Activated T-cell treated with anti-CD3 and anti-CD28 coated beads for 4 hours (primary cell): ENCODE measurements at places on chromosomes 7 and 10.

- no peak for DNase-seq
Observed at GRCh38 chr10:62512732-62513475, 138.7 kb downstream of the ZNF365 start.

GRCh38 chr7:15816835-15817426 lies 130.4 kb upstream of the MEOX2 start:
- DNase-seq, result no peak

GRCh38 chr7:97971120-97971989 lies 18.6 kb downstream of the OCM2 start:
- peak; percentile 38 for DNase-seq

GRCh38 chr10:60414111-60414510 lies 24.4 kb upstream of the ANK3 start:
- DNase-seq, result no peak

DNA sequence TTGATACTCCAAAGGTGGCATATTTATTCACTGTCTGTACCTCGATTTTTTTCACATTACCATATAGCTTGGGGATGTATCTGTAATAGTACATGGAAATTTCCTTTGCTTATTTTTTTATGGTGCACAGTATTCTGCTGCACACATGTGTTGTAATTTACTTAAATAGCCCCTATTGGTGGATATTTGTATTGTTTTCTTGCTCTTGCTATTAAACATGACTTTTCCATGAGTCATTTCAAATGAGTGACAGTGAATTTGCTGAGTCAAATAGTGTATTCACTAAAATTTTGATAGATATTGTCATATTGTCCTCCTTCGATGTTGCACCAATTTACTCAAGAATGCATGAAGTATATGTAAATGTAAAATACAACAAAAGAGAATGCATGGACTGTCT lies 122.7 kb upstream of the STEAP4 start:
- no peak for DNase-seq

DNA sequence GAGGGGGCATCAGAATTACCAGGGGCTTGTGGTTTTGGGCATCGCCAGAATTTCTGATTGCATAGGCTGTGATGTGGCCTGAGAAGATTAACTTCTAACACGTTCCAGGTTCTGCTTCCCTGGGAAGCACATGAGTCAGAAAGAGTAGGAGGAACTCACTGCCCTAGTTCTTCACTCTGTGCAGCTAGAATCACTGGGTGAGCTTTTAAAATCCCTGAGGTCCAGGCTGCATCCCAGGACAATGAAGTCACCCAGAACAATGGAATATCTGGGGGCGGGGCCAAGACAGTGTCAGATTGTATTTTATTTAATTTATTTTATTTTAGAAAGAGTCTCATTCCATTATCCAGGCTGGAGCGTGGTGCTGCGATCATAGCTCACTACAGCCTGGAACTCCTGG lies 636.5 kb downstream of the CALN1 start:
- DNase-seq, result no peak

DNA sequence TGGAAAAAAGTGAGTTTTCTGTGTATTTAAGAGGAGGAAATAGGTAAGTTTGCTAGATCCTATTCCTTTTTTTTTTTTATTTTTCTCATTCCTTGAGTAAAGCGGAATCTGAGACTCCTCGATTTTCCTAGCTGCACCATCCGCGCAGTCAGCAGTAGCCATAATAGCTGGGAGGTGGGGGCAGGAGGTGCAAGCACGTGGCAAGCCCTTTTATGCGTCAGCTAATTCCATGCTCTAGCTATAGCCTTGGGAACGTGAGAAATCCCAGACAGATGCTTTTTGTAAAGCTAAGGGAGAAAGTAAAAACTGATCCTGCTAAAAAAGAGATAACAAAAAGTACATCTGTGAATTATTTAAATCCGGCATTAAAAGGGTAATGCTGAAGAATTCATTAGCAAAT lies 33.2 kb upstream of the TPK1 start:
- no peak for DNase-seq

DNA sequence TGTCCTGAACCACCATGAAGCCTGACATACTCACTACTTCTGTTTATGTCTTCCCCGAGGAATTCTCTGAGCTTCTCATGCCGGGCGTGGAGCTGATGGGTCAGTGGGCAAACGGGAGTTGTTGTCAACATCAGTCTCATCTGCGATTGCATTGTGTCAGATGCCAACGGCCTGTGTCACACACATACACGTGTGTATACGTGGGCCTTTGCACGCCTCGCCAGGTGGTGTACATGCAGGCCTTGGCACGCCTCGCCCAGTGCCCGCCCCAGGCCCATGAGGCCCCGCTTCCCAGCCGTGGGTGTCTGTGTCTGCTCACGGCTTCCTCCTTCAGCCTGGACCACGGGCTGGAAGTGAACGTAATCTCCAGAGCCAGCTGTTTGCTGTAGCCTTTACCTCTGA lies 7.5 kb upstream of the CSGALNACT2 start:
- no peak for DNase-seq

GRCh38 chr7:82054544-82054943 lies 284.7 kb upstream of the HGF start:
- no peak for DNase-seq

DNA sequence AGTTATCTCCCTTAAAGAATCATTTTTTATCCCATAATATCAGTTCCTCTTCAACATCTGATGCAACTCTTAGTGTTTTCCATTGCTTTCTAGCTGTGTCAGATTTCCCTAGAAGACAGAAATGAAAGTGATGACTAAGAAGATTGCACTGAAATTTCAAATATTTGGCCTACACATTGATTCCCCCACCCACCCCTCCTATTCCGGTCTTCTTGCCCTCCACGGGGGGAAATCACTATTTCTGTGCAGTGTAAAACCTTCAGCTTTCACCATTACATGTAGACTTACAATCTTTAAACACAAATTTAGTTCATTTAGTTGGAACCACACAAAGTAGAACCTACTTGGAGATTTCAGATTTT lies 63.7 kb upstream of the IL6 start:
- no peak for DNase-seq

GRCh38 chr10:13206091-13206490 lies 28.1 kb downstream of the UCMA start:
- no peak for DNase-seq

- DNase-seq, result no peak
Observed at GRCh38 chr10:344582-345200, 209.4 kb downstream of the ZMYND11 start.

GRCh38 chr10:33335801-33336581 lies 1.5 kb upstream of the NRP1 start:
- no peak for DNase-seq

DNA sequence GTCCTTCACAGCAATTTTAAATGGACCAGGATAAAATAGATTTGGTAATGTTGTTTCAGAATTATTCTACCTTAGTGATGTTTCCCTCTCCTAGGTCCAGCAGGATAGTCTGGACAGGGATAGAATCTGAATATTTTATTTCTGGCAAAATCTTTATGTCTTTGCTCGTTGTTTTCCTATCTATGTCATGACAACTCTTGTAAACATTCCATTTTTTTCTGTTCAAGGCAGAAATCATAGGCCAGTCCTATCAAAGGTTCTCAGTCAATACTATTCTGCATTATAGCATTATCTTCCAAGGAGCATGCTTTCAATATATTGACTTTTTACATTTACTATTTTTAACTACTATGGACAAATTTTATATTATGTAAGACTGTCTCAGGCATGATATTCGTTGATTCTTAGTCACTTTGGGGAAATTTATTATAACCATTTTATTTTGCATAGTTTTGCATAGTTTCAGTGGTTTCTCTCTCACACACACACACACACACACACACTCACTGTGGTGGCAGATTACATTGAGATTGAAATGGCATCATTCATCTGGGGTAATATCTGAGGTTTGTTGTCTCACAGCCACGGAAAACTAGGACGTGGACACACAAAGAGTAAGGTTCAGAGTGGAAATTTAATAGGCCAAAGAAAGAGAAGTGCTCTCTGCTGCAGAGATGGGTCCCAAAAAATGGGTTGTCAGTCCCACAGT lies 17.2 kb downstream of the TAS2R60 start:
- no peak for DNase-seq
